Cardiac fibroblast (primary cell): ENCODE measurements at places on chromosomes 7 and 10.

GRCh38 chr10:86440874-86441843, 74.6 kb upstream of the GRID1 start:
- DNase-seq: peak; percentile 35

- DNase-seq: peak; percentile 74
These were observed 18.3 kb downstream of the AGAP3 start for GRCh38 chr7:151104411-151105235.

GRCh38 chr7:138388673-138389491, 71.2 kb upstream of the TRIM24 start:
- DNase-seq: peak; percentile 31

DNA sequence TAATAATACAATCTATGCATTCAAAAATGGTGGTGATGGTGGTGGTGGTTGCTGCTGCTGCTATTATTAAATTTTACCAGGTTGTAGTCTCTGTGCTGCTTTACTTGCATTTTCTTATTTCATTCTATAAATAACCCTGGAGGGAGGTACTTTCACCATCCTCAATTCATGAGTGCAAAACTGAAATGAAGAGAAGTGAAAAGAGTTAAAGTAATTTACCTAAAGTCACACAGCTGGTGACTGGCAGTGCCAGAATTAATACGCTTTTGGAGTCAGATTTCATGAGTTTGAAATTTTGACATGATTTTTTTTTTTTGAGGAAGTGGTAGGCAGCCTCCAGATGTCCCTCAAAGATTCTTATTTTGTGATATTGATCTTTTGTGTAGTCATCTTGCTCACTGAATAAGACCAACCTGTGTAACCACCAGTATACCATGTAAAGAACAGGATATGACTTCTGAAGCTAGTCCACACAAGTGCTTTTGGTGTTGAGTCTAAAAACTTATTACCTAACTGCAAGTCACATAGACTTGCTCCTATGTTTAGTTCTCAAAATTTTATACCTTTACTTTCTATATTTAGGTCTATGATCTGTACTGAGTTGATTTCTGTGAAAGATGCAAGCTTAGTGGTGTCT, 218.8 kb downstream of the ZWINT start:
- no peak for DNase-seq

GRCh38 chr7:154929006-154929726, 73.8 kb downstream of the PAXIP1 start:
- peak; percentile 7 for DNase-seq

- no peak for DNase-seq
These were observed at the start of gene WDFY4 for GRCh38 chr10:48684792-48685623. TSS of gene WDFY4 (plus strand) at chr10:48684873. CDS start at chr10:48709733, 24,860 bp downstream.

- no peak for DNase-seq
These were observed 23.4 kb downstream of the PYROXD2 start for GRCh38 chr10:98391578-98391991.

DNA sequence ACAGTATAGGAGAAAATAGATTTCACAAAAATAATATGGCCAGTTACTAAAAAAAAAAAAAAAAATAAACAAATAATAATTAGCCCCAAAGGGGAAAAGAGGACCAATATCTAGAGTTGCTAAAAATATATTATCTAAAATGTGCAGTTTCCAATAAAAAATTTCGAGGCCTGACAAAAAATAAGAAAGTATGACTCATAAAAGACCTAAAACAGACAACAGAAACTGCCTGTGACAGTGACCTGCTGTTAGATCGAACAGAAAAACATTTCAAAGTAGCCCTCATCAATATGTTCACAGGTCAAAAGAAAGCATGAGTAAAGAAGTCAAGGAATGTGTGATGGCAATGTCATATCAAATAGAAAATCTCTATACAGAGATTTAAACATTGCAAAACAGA, 11.8 kb upstream of the TSPAN12 start:
- no peak for DNase-seq

DNA sequence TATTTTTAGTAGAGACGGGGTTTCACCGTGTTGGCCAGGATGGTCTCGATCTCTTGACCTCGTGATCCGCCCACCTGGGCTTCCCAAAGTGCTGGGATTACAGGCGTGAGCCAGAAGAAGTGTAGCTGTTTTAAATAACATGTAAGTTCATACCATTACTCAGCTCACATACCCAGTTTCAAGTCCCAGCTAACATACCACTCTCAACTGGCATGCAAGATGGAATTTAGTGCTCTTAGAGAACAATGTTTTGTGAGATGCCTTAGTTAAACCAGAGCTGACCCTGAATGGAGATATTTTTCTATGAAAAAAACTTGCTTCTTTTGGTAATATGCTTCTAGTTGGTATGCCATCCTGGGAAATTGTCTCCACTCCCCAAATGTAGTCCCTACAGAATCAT, 37.3 kb downstream of the HBP1 start:
- DNase-seq: no peak

- no peak for DNase-seq
These were observed 640.0 kb downstream of the PARD3 start for GRCh38 chr10:34175121-34175520.

GRCh38 chr10:53111529-53111928, 338.9 kb upstream of the MBL2 start:
- no peak for DNase-seq

GRCh38 chr7:135980665-135981180, 3.6 kb upstream of the MTPN start:
- peak; percentile 47 for DNase-seq

GRCh38 chr7:42236976-42237810, at the start of gene GLI3:
TSS of gene GLI3 (minus strand) at chr7:42237209. CDS start at chr7:42223253, 13,956 bp downstream.
- peak; percentile 92 for DNase-seq

DNA sequence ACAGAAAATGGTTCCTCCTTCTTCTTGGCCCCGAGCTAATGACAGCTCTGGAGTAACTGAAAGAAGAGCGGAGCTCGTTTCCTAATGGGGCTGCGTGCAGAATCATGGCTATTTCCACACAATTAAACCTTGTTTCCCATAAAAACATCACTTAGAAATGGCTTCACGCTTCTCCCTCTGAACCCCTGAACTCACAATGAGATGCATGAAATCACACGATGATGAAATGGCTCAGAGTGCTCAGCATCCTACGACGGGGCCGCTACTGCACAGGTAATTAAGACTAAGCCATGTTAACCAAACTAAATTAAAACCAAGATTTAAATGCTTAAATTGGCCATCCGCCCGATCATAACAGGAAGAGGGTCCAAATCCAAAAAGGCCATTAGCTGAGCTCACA, 80.0 kb upstream of the DNAAF5 start:
- DNase-seq: no peak

DNA sequence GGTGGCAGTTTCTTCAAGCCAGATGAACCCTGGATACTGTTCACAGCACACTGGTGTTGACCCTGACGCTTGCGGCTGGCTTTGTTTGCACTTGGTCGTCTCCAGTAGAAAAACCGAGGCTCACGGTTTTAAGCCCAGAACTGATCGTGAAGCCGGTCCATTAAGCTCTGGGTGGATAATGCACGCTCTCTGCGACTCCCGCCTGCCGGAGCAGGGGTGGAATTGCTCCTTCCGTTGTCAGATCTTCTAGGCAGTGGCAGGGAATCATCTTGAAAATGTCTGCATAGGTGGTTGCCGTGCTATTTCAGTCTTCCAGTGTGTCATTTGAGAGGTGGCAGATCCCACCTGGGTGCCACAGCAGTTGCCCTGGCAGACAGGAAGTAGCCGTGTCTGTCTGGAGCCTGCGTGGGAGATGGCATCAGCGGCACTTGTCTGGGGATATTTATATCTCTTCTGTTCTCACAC, 35.9 kb upstream of the AP5Z1 start:
- peak; percentile 81 for DNase-seq

DNA sequence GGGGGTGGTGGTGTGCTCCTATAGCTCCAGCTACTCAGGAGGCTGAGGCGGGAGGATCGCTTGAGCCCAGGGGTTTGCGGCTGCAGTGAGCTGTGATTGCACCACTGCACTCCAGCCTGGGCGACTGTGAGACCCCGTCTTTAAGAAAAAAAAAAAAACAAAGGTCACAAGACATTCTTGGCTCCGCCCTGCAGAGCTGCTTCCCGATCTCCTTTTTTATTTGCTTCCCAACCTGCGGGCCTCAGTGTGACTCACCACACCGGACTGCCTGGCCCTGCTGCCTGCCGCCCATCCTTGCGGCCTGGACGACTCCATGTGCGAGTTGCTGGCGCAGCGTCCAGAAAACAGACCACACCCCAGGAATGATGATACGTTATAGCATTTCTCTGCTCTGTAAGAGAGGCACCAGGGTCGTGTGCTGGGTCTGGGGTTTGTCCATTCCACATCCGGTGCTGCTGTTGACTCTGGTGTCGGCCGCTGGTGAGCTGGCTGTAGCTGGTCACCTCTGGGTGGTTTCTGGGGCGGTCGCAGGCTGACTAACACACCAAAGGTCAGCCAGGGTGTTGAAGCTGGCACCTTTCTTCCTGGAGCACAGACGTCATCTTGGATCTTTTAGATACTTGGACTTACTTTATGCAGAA, 123.6 kb downstream of the TCF7L2 start:
- peak; percentile 96 for DNase-seq

- DNase-seq: no peak
These were observed 72.4 kb downstream of the TRIL start for GRCh38 chr7:28885771-28886170.

- peak; percentile 89 for DNase-seq
These were observed 175.1 kb downstream of the SEPTIN7 start for GRCh38 chr7:35975851-35976454.

DNA sequence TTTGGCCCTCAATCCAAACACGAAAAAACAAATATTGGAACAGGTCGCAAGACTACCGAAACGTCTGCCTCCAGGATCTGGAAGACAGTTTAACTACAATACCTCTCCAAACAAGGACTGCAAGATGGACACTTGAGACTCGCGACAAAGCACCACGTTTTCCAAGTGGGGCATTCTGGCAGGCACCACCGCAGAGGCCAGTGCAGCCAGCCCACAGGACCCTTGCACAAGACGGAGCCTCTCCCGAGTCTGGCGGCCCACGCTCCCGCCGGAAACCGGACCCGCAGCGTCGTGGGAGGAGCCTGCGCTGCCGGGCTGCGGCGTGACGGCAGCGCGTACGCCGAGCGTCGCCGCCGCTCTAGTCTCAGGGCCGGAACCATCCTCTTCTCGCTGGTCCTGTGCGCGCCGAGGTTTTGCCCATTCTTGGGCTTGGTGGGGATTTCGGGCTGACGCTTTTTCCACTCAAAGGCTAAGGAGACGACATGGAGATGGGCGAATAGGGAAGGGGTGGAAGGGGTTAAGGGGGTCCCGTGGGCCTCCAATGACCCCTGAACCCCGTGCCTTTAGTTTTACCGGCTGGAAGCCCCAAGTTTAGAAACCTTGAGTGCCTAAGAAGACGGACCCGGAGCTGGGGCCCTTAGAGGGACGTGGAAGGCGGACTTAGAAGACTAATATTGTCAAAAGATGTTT, at the start of gene ORC5:
ORC5 (minus strand) TSS at position 283 of the 690 bp plus-strand sequence; CDS start at position 174, 109 bp downstream.
- peak; percentile 85 for DNase-seq

DNA sequence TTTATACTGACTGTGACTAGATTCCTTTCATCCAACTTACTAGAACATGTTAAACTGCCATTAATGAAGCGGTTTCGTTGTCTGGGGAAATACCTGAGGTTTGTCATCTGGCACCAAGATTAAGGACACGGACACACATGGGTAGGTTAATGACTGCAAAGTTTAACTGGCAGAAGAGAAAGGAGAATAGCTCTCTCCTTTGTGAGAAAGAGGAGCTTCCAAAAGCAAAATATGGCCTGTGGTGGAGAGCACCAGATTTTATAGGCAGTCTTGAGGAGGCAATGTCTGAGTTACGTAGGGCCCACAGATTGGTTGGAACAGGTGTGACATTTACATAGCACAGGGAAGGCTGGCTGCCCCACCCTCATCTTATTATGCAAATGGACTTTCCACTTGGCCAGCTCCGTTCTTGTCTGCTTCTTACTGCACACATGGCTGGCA, 1193.0 kb upstream of the CELF2 start:
- DNase-seq: no peak

GRCh38 chr7:29230871-29231345, 36.3 kb downstream of the CHN2 start:
- no peak for DNase-seq

DNA sequence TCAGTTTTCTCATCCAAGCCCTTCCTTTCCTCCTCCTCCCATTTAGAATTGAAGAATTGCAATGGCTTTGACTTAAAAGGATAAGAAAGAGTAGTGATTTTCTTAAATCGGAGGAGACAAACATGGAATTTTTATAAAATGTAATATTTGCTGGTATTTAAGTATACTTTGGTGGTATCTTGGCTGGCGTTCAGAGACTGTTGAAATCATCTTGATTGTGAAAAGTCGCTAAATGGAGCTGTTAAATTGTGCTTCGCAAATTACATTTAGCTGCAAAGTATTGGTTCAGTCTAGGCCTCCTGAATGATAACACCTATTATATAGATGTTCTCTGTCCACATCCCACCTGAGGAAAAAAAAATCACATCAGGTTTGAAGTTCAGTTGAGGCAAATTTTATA, 81.8 kb downstream of the ARID5B start:
- no peak for DNase-seq

DNA sequence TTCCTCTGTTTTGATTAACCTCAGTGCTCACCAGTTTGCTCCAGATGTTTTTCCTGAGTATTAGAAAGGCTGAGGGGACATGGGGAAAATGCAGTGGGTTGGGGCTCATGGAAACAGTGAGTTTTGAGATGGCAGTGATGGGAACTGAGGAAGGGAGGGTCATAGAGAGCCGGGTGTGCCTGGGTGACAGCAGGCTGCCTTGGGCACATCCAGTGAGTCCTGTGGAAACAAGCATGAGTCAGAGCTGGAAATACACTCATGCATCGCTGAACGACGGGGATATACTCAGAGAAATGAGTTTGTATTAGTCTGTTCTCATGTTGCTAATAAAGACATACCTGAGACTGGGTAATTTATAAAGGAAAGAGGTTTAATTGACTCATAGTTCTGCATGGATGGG, 202.2 kb downstream of the TMEM178B start:
- no peak for DNase-seq

- no peak for DNase-seq
These were observed 296.2 kb upstream of the SMIM30 start for GRCh38 chr7:113414401-113415035.

DNA sequence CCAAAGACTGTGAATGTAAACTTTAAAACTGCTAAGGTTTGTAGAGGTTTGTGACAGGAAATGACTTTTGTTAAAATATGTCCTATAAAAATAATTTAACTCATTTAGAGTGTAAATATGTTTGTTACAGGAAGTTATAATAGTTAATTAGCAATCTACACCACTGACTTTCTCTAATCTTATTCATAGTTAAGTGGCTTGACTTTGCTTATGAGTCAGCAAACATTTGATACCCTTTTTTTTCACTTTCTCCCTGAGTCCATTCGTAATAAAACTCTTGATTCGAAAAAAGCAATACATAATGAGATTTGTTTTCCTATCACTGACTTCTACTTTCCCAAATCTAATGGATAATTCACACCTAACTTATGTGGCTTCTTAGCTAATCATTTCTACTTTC, 317.7 kb upstream of the SEMA3C start:
- DNase-seq: no peak

DNA sequence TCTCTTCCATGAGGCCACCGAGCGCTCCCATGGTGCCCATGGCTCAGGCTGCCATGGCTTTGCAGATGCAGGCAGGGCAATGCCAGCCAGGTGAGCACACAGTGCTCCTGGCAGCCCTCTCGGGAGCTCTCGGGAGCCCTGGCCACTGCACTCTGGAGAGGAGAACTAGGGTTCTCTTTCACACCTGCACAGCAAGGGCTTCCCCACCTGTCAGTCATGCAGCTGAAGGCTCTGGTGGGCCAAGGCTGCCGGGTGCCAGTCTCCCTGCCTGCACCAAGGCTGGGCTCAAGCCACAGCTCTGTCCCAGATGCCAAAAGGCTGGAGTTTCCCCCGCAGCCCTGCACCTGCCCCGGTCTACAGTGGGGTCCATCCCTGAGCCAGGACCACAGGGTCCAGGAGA, 32.6 kb downstream of the NUDT1 start:
- DNase-seq: no peak
